Neural progenitor cell (in vitro differentiated cells): ENCODE measurements at places on chromosomes 6 and 20.

GRCh38 chr6:150327117-150327774, 41.6 kb upstream of the IYD start:
- no peak for DNase-seq

DNA sequence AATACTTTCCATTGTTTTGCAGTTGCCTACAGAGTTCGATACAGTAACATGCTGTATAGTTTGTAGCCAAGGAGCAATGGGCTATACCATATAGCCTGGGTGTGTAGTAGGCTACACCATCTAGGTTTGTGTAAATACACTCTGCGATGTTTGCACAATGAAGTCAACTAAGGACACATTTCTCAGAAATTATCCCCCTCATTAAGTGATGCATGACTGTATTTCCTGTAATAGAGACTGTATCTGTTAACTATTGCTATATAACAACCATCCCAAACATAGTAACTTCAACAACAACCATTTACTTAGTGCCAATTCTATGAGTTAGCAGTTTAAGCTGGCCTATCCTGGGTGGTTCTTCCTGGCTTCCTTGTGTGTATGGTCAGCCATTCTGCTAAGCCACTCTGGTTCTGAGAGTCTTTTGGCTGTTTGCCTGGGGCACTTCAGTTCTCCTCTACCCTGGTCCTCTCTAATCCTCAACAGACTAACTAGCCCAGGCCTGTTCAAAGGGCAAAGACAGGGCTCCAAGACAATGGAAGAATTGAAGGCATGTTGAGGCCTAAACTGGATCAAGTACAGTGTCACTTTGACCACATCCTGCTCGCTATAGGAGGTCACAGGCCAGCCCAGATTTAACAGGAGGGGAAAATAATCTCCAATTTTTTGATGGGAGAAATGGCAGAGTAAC, 124.0 kb downstream of the PLCB1 start:
- DNase-seq: peak; percentile 6

DNA sequence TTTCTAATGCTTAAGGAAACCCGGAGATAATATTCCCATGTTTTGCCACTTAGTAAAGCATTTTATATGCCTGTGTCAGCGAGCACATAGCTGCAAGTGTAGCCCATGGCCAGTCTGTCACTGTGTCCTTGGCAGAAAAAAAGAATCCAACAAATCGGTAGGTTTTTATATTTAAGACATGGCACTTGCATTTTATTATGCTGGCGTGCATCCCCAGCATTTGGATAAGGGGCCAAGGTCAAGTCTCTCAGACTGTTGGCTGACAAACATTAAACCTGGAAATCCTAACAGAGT, 1.2 kb upstream of the ZNF184 start:
- no peak for DNase-seq

DNA sequence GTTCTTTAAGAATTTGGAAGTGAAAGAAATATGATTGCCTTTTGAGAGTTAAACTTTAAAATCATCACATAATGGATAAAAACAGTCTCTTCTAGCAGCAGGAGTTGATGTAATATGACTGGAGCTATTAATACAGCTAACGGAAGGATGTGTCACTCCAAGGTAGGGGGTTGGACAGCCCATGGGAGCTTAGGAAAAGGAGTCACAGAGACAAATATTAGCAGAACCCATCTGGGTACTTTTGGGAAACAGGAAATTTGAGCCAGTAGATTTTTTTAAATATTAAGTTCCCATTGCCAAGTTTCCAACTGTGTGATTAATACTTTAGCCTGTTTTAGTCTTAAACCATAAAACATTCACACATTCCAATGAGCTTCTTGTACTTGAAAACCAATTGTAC, 164.7 kb upstream of the RIMS1 start:
- no peak for DNase-seq

GRCh38 chr20:10799735-10800134, 125.9 kb upstream of the JAG1 start:
- DNase-seq: no peak
